Stimulated activated CD4-positive, alpha-beta T cell treated with anti-CD3 and anti-CD28 coated beads, Interleukin-1b, Interleukin-23, amount 100 ng/mL, for 48 hours (primary cell): ENCODE measurements at places on chromosomes 7 and 10.

DNA sequence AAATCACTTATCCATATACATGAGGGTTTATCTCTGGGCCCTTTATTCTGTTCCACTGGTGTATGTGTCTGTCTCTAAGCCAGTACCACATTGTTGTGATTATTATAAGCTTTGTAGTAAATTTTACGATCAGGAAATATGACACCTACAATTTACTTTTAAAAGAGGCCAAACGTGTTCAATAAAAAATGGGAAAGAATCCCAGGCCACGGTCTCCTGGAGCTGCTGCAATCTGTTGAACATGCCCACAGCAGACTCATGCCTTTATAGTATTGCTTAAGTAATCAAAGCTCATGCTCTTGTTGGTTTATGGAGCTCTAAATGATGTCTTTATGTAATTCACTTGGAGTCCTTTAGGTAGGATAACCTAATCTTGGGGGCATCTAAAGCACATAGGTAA lies 273.0 kb downstream of the ZMYND11 start:
- no peak for DNase-seq

DNA sequence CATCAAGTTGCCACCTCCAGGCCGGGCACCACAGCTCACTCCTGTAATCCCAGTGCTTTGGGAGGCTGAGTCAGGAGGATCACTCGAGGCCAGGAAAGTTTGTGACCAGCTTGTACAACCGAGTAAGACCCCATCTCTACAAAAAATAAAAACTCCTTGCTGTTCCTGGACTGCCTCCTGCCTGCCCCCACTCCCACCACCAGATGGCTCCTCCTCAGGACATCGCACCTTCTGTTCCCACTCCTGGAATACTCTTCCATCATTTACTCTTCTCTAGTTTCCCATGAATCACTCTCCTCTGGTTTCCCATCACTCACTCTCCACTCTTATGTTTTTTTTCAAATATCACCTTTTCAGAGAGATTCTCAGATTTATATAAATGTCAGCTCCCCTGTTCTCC lies 540.7 kb downstream of the CALN1 start:
- DNase-seq, result no peak

- no peak for DNase-seq
These were observed 51.4 kb downstream of the DNMBP start for GRCh38 chr10:99958302-99958701.

DNA sequence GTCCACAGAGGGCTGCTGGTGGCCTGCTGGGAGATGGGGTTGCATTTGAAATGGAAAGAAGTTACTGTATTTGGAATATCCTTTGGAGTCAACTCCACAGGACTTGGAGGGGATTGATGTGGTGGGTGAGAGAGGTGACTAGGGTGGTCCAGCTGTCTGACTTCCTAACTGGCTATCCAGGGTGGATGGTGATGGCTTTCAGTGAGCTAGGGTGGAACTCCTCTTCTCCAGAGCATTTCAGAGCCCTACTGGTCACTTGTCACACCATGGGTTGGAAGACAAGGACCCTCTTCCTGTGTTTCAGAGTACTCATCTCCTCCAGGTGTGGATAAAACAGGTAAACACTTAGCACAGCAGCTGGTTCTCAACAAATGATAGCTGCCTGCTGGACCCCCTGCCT lies 3.3 kb upstream of the ADAMTS14 start:
- DNase-seq, result no peak

- DNase-seq, result no peak
These were observed 8.9 kb downstream of the GLI3 start for GRCh38 chr7:42227936-42228591.

DNA sequence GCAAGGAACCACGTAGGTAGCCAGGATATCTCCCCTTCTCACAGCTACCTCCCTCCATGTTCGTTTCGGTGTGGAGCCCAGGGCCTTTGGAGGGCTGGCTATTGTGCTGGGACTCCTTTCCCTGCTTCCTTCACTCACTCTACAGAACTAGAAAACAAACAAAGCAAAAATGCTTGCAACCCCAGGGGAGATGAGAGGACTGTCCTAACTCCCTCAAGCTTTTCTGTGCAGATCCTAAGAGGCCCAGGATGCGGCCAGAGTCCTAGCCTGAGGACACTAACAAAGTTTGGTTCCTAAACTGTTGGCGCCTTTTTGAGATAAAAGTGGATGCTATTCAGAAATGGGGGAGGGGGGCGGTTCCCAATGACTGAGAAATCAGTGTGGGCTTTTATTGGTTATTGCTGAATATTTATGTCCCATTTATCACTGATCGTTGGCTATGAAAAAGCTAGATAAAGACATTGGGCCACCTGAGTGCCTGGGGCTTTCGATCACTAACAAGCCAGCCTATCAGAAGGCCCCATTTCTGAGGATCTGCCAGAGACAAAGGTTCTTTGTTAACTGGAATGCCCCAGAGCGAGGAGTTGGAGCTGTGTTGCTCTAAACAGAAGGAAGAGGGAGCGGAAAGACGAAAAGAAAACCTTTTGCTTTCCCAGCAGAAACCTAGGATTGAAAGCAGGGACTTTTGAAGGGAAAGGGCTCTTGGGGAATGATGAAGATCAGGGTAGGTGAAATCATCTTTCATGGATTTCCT lies 95.2 kb upstream of the EGR2 start:
- DNase-seq, result no peak

GRCh38 chr7:229184-229964 lies 37.0 kb downstream of the FAM20C start:
- no peak for DNase-seq

DNA sequence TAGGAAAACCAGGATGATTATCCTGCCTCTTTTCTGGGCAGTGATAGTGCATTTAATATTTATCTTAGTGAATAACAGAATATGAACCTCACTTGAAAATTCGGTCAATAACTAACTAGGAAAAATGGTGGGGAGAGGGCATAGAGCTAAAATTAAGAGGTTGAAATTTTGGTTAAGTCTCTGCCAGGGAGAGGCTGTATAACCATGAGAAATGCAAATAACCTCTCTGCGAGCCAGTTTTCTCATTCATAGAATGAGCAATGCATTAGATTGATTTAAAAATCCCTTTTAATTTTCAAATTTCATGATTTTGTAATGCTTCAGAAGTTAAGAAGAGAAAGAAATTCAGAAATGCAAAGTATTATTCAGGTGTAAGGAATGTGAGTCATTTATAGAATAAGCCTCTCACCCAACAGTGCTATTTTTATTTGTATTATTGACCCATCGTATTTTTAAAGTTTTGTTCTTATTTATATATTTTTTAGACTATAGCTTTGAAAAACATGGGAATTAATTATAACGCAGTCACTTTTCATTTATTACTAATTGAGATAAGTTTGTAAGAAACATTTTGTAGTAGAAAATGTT lies 104.7 kb downstream of the PHF14 start:
- no peak for DNase-seq

GRCh38 chr10:79335094-79335469 lies 12.2 kb upstream of the PPIF start:
- no peak for DNase-seq

GRCh38 chr7:156533964-156534363 lies 106.6 kb upstream of the RNF32 start:
- DNase-seq, result no peak

GRCh38 chr7:19102884-19103283 lies 14.6 kb downstream of the TWIST1 start:
- DNase-seq, result no peak

DNA sequence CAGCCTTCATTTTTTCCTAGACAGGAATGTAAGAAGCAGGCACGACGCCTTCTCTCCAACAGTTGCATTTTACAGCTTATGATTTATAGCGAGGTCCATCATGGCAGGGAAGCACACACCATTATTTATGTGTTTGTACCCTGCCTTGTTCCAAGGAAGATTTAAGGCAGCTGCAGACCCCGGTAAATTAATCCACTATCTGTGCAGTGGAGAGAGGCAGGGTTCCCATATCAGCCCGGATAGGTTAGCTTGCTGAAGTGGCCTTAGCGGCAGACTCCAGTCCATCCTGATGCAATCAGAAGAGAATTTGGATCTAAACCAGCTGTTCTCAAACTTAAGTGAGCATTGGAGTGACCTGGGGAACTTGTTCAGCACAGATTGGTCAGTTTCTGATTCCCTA lies 359.4 kb downstream of the GALNT17 start:
- DNase-seq, result no peak

DNA sequence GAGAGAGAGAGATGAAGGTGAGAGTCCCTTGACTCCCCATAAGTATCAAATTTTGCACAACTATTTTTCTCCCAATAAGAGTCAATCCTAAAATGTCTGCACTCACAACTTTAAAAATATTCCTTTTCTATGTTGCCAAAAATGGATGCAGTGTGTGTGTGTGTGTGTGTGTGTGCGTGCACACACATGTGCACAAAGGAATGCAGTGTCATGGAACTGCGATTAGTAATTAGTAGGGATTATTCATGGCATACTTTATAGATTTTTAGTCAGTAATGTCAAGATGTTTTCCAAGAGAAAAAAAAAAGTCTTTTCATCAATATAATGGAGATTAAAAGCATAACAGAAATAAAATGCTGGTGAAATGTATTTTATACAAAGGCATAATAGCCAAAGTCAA lies 179.1 kb upstream of the LRRTM3 start:
- no peak for DNase-seq

DNA sequence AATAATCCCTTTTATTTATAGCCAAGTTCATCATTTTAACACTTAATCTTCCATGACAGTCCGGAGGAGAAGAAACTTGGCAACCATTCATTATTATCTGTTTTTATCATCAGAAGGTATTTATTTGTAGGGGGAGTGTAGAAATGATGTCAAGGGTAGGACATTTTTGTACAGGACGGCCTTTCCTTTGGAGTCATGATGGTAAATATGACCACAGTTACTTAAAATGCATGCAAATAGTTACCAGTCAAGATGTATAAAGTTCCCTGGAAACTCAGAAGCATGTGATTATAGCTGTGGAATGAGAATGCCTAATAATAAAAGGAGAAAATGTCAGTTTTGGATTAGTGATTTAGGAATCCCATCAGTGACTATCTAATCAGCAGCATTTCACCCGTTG lies 183.1 kb upstream of the PRPS1L1 start:
- no peak for DNase-seq

- DNase-seq, result no peak
These were observed 2.3 kb downstream of the FBXO24 start for GRCh38 chr7:100588438-100588837.

- no peak for DNase-seq
These were observed 36.5 kb downstream of the MALSU1 start for GRCh38 chr7:23335621-23336020.

GRCh38 chr7:156842740-156843140 lies 50.2 kb downstream of the LMBR1 start:
- DNase-seq, result no peak

DNA sequence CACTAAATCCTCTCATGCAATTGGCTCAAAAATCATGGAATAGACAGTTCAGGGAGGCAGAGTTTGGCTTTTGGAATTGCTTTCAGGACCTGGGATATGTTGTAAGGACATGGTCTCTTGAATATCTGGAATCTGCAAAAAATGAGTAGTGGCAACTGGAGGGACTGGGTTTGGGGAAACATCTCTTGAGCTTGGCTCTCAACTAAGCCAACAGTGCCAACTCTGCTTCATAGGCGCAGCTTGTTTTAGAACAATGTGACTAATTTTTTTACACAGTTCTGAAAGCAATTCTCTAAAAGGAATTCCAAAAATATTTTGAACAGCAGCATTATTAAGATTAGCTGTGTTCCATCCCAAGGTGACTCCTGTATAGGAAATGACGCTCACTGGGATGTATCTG lies 121.5 kb upstream of the DPP6 start:
- no peak for DNase-seq

- DNase-seq, result no peak
These were observed 26.7 kb downstream of the GLI3 start for GRCh38 chr7:42210333-42210732.
